GM12878 (cell line): ENCODE measurements at places on chromosomes 6 and 20. TPM values are rescaled to one million over a fixed set of nuclear protein-coding genes. Genes with fewer than 3 reads are reported as not detected.

GRCh38 chr20:385448-385847 is 4.9 kb downstream of the TRIB3 start:
- no peak for DNase-seq
- H3K4me3 ChIP-seq: no peak overlapping the region
- peaks cover 10% of the 10 kb centered on the region for H3K36me3 ChIP-seq
- no peak overlapping the region for H3K27ac ChIP-seq

- H3K27me3 ChIP-seq: no peaks in the 10 kb centered on the region
- H3K36me3 ChIP-seq: peaks cover 13% of the 10 kb centered on the region
- no peak overlapping the region for H3K4me3 ChIP-seq
Observed at GRCh38 chr20:50837532-50838321, 42.9 kb downstream of the BCAS4 start.

DNA sequence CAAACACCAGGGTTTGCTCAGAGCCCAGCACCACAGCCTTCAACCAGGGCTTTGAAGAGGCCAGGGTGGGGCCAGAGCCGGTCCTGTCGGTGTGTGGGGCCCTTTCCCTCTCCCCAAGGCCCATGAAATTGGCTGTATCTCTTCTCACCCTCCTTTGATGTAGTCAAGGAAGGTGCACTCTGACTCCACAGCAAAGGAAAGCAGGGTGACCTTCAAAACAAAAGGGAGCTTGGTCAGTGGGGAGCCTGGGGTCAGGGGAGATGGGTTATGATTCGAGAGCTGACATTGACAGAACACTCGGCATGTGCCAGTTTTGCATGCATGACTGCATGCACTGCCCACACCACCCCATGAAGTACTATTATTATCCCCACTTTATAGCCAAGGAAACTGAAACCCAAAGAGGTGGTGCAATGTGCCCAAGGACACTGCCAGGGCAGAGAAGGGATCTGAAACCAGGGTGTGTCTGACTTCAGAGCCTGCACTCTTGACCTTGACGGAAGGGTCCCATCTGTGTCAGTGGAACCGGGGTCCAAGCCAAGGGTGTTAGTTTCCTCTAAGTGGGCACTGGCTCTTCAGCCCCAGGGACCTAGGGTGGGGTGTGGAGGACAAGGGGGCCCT is 55.4 kb downstream of the RAB44 start:
- peak; percentile 82 for DNase-seq
- no peaks in the 10 kb centered on the region for H3K27me3 ChIP-seq
- 0 out of 2 replicates have a peak overlapping the region, but pooled peaks have one; percentile 7 for H3K4me3 ChIP-seq
- peaks cover 56% of the 10 kb centered on the region for H3K4me1 ChIP-seq
- peaks cover 2% of the 10 kb centered on the region for H3K36me3 ChIP-seq

GRCh38 chr20:35146299-35146919 is 727 bp downstream of the EDEM2 start:
- no peak for DNase-seq
- H3K4me1 ChIP-seq: peaks cover 13% of the 10 kb centered on the region
- peaks cover 4% of the 10 kb centered on the region; the same call in 1 of the 2 replicates for H3K36me3 ChIP-seq
- H3K27me3 ChIP-seq: no peaks in the 10 kb centered on the region
- peak overlapping the region; percentile 88 for H3K4me3 ChIP-seq
- peak overlapping the region; percentile 69 for H3K27ac ChIP-seq

GRCh38 chr6:154458565-154459470 is 51.7 kb downstream of the CNKSR3 start:
- no peaks in the 10 kb centered on the region for H3K4me1 ChIP-seq
- DNase-seq: no peak
- H3K27me3 ChIP-seq: peaks cover 2% of the 10 kb centered on the region; the same call in 1 of the 2 replicates
- no peak overlapping the region for H3K4me3 ChIP-seq
- no peak overlapping the region for H3K27ac ChIP-seq

DNA sequence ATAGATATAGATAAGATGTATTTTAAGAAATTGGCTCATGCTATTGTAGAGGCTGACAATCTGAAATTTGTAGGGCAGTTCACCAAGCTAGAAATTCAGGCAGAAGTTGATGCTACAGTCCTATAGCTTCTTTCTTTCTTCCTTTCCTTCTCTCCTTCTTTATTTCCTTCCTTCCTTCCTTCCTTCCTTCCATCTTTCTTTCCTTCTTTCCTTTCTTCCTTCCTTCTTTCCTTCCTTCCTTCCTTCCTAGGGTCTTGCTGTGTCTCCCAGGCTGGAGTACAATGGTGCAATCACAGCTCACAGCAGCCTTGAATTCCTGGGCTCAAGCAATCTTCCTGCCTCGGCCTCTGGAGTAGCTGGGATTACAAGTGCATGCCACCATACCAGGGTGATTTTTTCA is 55.3 kb downstream of the TFAP2A start:
- H3K36me3 ChIP-seq: no peaks in the 10 kb centered on the region
- no peaks in the 10 kb centered on the region; the same call in 1 of the 2 replicates for H3K27me3 ChIP-seq
- no peaks in the 10 kb centered on the region for H3K4me1 ChIP-seq
- H3K4me3 ChIP-seq: no peak overlapping the region
- DNase-seq: no peak

GRCh38 chr6:12113190-12113577 is 101.1 kb downstream of the HIVEP1 start:
- DNase-seq: no peak
- H3K4me1 ChIP-seq: peaks cover 49% of the 10 kb centered on the region
- peak overlapping the region; percentile 88 for H3K27ac ChIP-seq
- no peaks in the 10 kb centered on the region for H3K27me3 ChIP-seq

DNA sequence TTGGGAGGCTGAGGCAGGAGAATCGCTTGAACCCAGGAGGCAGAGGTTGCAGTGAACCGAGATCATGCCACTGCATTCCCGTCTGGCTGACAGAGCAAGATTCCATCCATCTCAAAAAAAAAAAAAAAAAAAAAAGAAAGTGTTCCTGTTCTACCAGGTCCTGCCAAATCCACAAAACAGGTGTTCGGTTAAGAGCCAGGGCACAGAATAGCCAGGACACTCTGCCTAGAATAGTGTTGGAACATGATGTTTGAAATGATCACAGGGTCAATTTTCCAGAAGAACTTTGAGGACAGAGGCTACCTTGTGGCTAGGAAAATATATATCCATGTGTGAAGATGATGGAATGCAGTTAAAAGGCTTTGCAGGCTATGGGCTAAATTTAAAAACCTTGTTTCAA is 63.6 kb upstream of the TRAF3IP2 start:
- no peak overlapping the region for H3K27ac ChIP-seq
- DNase-seq: no peak
- H3K36me3 ChIP-seq: peaks cover 34% of the 10 kb centered on the region
- H3K4me1 ChIP-seq: no peaks in the 10 kb centered on the region
- no peaks in the 10 kb centered on the region for H3K27me3 ChIP-seq

GRCh38 chr6:24858177-24858653 is 59.5 kb upstream of the ARMH2 start:
- no peak overlapping the region for H3K4me3 ChIP-seq
- peaks cover 4% of the 10 kb centered on the region for H3K36me3 ChIP-seq
- DNase-seq: peak; percentile 41
- H3K27me3 ChIP-seq: no peaks in the 10 kb centered on the region

GRCh38 chr6:138944412-138944811 is 43.6 kb downstream of the REPS1 start:
- peaks cover 16% of the 10 kb centered on the region; the same call in 1 of the 2 replicates for H3K36me3 ChIP-seq
- H3K4me1 ChIP-seq: peaks cover 5% of the 10 kb centered on the region; the same call in 1 of the 2 replicates
- peak overlapping the region; percentile 48; the same call in 1 of the 2 replicates for H3K27ac ChIP-seq
- no peak for DNase-seq

DNA sequence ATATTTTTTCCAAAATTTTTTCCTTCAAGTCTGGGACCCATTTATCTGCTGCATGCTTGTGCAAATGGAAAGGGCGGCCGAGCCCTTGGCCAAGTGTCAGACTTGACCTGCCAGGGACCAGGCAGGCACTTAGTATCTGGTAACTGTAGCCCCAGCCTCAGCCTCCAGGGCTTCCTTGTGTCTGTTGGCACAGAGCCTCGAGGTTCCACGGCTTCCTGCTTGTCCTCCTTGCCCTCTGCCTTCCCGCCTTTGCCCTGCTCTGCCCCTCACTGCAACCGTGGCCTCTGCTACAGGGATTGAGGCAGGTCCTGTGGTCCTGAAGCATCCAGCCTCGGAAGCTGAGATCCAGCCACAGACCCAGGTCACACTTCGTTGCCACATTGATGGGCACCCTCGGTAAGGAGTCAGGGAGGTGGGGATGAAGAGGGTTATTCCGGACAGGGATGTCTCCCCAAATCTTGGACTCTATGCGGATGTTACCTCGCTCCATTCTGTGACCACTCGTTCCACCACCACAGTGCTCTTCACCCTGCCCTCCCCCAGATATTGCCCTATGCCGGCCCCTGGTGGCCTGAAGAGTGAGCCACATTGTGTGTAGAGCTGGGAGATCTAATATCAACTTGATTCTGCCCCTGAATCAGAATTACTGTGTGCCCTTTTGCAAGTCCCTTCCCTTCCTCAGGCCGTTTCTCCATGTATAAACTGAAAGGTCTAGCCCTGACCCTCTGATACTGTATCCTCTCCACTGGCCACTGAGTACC is 41.5 kb upstream of the SRF start:
- H3K27ac ChIP-seq: no peak overlapping the region
- no peaks in the 10 kb centered on the region for H3K36me3 ChIP-seq
- no peaks in the 10 kb centered on the region for H3K4me1 ChIP-seq
- H3K4me3 ChIP-seq: no peak overlapping the region
- no peak for DNase-seq
- H3K27me3 ChIP-seq: no peaks in the 10 kb centered on the region

GRCh38 chr20:54624706-54625390 is 149.5 kb downstream of the DOK5 start:
- H3K4me1 ChIP-seq: no peaks in the 10 kb centered on the region
- no peak for DNase-seq
- H3K36me3 ChIP-seq: no peaks in the 10 kb centered on the region
- no peak overlapping the region for H3K27ac ChIP-seq
- H3K27me3 ChIP-seq: peaks cover 3% of the 10 kb centered on the region; the same call in 1 of the 2 replicates

DNA sequence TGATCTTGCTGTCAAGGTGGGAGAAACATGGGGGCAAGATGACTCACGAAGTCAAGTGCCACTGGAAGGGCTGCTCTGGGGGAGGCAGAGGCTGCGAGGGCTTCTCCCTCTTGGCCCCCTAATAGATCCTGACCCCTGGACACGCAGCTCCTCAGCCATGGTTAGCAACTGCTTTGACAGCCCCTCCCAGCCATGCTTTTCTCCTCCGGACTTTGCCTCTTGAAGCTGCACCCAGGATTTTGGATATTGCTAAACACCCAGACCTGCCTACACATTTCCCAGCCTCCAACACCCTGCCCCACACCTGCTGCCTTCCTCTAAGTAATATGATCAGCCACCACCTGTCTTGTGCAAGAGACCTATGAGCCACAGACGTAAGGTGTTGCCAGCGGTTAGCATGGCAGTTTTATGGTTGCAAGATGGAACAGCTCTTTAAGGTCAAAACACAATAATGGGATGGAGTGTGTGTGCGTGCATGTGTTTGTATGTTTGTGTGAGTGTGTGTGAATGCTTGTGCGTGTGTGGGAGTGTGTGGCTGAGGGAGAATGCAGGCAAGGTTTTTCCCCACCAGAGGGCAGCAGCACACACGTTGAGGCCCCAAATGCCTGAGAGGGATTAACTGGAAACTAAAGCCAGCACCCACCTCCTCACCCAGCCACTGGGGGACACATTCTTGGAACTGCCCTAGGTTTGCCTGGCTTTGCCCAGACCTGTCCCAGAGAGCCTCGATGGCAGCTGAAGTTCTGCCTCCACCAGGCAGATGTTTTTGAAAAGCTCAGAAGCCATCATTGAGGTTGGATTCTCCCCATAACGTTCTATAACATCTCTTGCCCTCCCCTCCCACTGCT is 2.5 kb downstream of the IP6K3 start:
- no peak overlapping the region for H3K27ac ChIP-seq
- no peak for DNase-seq
- no peak overlapping the region for H3K4me3 ChIP-seq
- no peaks in the 10 kb centered on the region; the same call in none of the 2 replicates for H3K27me3 ChIP-seq
- H3K4me1 ChIP-seq: no peaks in the 10 kb centered on the region
- no peaks in the 10 kb centered on the region for H3K36me3 ChIP-seq

DNA sequence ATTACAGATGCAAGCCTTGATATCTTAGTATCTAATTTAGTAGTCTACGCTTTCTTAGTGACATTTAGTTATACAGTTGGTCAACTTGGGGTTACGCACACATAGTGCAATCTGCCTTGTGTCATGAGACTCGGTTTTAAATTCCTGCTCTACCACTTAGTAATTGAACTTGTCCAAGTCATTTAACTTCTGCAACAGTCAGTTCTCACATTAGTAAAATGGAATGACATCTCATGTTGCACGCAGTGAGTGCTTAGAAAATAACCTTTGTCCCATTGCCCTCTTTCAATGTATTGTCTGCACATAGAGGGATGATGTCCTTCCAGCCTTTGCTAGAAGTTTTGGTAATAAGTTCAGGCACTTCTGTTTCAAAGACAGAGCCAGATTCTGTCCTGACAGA is 48.6 kb downstream of the TMEM170B start:
- H3K4me1 ChIP-seq: no peaks in the 10 kb centered on the region
- DNase-seq: no peak
- no peak overlapping the region for H3K4me3 ChIP-seq
- H3K27me3 ChIP-seq: no peaks in the 10 kb centered on the region

- H3K4me1 ChIP-seq: no peaks in the 10 kb centered on the region
- DNase-seq: no peak
- H3K36me3 ChIP-seq: no peaks in the 10 kb centered on the region
- H3K4me3 ChIP-seq: no peak overlapping the region
- no peak overlapping the region for H3K27ac ChIP-seq
Observed at GRCh38 chr6:29892696-29893095, 49.6 kb upstream of the HLA-A start.

DNA sequence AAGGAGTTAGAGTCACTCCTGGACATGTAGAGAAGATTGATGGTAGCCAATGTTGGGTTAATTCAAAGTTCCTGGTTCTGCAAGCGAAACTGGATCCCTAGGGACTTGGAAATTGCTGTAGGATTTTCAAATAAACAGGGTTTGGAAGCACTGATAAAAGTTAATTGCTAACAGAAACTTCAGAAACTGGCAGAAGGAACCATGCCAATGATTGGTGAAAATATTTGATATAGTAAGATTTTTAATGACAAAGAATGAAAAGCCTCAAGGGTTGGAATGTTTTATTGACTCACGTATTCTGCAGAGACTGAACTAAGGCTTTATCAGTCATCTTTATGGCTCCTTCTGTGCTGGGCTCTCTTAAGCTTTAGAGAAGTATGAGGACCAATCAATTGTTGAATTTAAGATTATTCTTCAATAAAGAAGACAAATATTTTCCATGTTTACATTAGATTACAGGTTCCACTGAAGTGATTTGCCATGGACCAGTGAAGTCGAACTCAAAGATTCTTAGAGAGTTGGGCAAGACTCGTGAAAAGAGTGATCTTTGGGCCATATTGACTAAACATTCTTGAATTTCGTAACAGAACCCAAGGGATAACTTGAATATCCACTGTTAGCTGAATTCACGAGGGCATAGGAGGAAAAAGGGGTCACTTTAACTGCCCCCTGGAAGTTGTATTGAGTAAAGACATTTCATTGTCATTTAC is 371.4 kb downstream of the HDGFL1 start:
- H3K4me3 ChIP-seq: no peak overlapping the region
- no peak overlapping the region for H3K27ac ChIP-seq

The MYCT1 gene
- total RNA-seq: not detected in 2 replicates

The BMP5 gene
- not detected in 2 replicates for total RNA-seq

The MCCD1 gene
- not detected in 2 replicates for total RNA-seq

The COL11A2 gene
- total RNA-seq: 0.51 and 0.53 TPM in 2 replicates

The IL20RA gene
- 0.08 TPM in 1 of 2 replicates, not detected in the other for total RNA-seq

The FOXC1 gene
- total RNA-seq: 1.5 and 1.7 TPM in 2 replicates

The ELOVL2 gene
- not detected in 2 replicates for total RNA-seq

The SMLR1 gene
- 0.08 and 0.10 TPM in 2 replicates for total RNA-seq
